Activated T-cell treated with anti-CD3 and anti-CD28 coated beads, Interleukin-2, amount 50 U/mL, for 72 hours (primary cell): ENCODE measurements at places on chromosomes 4 and X.

- no peak for DNase-seq
Observed at GRCh38 chr4:188139671-188140070, 430 bp downstream of the TRIML1 start.

DNA sequence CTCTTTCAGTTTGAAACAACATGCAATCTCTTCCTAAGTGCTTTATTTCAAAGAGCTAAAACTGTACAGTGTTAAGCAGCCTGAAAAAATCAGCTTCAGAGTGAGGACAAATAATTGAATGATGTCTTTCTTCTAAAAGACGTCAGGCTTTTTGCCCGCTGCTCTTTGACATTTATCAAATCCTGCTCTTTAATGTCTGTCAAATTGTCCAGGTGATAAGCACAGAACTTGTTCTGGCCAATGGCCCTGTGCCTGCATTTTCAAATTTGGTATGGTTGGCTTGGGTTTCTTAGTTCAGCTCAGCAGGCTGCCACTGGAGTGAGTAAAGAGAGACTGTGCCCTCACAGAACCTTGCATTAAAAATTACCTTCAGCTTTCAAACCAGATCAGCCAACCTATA is 712.9 kb upstream of the LCORL start:
- no peak for DNase-seq

DNA sequence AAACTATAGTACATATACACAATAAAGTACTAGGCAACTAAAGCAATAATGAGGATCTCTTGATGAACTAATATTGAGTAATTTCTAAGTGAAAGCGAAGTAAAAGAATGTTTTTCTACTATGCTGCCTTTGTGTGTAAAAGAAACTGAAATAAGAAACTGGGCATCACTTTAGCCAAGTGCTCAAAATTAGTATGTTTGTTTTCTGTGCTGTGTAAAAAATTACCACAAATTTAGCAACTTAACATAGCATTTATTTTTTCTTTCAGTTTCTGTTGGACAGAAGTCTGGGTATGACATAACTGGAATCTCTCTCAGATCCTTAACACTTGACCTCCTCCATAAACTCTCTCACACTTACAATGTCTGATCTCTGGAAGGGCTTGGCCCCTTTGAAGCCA is 687.1 kb upstream of the MAGEB2 start:
- no peak for DNase-seq

DNA sequence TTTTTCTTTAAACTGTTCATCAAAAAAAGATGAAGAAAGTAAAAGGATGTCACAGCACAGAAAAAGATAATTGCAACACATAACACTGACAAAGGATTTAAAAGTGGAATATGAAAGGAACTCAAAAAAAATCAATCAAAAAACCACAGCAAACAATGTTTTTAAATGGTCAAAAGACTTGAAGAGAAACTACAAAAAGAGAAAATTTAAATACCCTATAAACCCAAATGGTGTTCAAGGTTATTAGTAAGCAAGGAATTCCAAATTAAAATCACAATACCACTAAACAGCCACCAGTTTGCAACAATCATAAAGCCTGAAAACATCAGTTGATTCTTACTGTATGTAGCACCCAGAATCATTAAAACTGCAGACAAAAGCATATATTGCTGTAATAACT is 36.5 kb upstream of the PCDH10 start:
- no peak for DNase-seq

DNA sequence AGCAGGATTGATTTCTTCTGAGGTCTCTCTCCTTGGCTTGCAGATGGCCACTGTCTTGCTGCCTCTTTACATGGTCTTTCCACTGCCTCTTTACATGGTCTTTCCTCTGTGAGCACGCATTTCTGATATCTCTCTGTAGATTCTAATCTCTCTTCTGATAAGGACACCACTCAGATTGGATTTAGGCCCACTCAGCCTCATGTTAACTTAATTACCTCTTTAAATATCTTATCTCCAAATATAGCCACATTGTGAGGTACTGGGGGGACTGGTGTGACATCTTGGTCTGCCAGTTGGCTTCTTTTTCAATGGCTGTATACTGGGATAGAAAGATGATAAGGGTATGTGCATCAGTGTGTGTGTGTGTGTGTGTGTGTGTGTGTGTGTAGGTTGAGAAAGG is 153.7 kb downstream of the AWAT2 start:
- DNase-seq, result no peak
